ENCODE measurements at places on chromosomes 4 and X.
A peak's percentile ranks its signal among the peaks of the same experiment; 100 is the strongest.

DNA sequence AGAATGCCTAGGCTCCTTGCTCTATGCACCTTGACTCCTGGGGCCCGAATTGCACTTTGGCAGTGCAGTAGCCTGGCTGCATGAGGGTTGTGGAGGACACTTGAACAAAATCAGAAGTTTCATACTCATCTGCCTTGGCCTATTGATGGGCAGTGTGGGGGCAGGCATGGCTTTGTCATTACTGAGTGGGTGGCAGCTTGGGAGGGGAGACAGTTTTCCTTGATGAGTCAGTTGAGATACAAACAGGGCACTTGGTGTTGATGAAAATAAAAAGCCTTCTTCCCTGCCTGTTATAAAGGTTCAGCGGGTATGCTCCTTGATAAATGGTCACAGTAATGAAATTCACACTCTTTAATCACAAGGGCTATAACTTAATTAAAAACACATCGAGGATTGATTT lies 126.8 kb upstream of the MAMLD1 start:
- DNase-seq: no peak

- peak; percentile 4 for DNase-seq
Measured at GRCh38 chr4:138522366-138522765, 280.2 kb upstream of the SLC7A11 start.

DNA sequence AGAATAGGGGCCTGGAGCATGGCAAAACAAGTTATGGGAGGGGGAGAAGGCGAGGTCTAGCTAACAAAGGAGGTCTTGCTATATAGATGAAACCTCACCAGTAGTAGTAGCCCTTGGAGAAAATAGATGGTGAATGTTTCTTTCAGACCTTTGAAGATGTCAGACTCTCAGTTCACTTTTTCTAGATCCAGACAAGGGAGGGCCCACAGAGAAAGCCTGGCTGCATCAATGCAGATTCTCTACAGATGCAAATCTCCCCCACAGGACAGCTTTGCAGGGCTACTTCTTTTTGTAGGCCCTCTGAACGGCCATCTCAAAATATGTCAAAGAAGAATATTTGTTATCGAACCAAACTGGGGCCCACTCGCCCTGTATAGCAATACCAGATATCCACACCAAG lies 159.7 kb downstream of the ANK2 start:
- no peak for DNase-seq

DNA sequence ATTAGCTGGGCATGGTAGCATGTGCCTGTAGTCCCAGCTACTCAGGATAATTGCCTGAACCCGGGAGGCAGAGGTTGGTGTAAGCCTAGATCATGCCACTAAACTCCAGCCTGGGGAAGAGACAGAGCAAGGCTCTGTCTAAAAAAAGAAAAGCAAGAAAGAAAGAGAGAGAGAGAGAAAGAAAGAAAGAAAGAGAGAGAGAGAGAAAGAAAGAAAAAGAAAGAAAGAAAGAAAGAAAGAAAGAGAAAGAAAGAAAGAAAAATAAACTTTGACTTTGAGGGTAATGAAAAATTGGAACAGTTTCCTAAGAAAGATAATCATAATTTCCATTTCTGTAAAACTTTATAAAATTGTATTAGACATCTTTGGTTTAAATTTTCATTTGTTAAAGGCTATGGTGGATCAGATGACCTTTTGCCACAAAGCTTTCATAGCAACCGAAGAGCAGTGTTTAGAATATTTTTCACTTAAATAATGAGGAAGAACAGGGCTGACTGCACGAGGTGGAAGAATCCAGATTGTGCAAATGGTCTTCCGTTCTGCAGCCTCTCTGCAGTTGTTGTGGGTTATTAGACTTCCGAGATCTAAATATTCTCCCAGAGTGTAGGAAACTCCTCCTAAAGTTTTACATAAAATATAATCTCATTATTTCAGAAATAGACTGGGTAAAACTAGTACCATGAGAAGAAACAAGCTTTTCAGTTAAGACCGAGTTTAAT lies 55.9 kb downstream of the RBM47 start:
- DNase-seq: no peak

DNA sequence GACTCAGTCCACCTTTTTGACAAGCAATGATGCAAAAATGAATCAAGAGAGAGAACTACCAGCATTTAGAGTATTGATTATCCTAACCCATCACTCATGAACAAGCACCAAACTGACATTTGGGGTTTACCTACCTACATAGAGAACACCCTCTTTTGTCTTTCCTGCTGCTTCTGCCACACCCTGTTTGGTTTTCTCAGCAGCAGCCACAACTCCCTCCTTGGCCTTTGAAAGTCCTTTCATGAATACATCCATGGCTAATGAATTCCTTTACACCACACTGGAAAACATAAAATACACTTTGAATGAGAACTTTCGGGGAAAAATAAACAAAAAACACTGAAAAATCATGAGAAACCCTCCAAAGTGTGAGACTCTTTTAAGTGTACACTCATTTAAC lies 1.5 kb downstream of the SNCA start:
- DNase-seq: no peak
